ENCODE measurements at places on chromosomes 3 and 15.

DNA sequence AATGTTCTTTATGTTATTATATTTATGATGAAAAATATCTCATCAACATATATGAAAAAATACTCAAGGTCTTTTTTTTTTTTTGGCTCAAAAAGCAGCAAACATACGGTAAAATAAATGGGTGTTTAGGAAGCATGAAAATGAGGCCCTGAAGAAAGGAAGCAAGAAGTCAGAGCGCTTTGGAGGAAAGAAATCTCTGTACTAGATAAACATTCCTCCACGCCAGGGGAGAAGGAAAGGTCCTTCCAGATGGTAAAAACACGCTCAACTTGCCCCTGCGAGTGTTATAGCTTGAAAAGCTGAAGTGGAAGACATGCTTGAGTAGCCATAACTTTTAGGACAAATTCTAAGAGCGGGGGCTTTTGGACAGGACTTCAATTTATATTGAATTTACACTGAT lies 52.9 kb downstream of the FEM1B start:
- no peak for DNase-seq

DNA sequence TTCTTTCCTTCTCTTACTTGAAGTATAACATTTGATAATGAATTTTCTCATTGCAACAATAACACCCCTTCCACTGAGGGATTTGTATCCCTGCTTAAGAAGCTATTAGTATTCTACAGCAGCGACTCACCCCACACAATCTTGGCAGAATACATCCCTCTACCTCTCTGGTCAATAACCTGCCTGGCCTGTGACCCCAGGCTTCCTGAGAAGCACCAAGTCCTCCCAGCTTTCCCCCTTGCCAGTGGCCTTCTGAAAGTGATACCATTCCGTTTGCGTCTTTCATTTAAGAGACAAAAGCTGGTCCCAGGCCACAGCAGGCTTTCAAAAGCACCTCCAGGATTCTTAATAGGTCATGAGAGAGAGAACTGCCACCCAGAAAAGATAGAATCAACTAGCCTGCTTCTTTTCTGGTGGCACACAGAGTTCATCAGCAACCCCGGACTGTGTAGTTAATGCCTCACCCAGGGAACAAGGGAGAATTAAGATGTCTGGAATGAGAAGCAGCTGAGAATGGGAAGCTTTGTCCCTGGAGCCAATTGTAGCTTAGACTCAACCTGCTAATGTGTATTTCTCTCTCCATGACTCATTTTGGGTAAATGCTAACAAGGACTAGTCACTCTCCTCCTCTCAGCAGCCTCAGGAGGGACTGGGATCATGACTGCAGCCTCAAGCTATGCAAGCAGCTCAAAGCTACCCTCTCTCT lies 101.0 kb upstream of the CPNE4 start:
- peak; percentile 92 for DNase-seq

DNA sequence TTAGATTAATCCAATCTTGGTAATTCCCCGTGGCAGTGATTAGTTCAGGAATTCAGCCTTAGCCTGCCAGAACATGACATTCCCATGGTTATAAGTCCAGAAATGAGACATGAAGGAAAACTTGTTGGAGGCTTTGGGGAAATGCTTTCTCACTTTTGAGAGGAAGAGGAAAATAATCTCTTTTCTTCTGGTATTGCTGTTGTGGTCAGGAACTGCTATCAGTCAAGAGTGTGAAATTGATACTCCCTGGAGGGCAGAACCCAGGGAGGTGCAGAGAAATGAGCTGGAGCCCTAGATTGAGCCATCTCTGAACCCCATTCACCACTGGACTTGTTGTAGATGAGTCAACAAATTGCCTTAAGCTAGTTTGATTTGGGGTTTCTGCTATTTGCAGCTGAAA lies 38.6 kb upstream of the APH1B start:
- no peak for DNase-seq

DNA sequence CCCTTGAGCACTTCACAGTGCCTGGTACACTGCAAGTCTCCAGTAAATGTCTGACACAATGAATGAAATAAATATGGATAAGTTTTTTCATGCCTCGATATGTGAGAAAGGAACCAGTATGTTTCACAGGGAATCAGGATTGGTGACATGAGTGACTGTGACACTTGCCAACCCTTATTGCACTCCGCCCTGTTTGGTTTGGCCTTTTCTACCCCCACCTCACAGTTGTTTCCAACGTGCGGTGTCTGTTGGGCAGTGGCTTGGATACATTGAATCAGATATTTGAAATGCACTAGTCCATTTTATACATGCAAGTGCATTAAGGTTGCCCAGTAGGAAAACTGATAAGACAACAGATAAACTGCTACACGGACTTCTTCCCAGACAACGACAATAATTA lies 2.0 kb downstream of the NPHP3 start:
- no peak for DNase-seq

DNA sequence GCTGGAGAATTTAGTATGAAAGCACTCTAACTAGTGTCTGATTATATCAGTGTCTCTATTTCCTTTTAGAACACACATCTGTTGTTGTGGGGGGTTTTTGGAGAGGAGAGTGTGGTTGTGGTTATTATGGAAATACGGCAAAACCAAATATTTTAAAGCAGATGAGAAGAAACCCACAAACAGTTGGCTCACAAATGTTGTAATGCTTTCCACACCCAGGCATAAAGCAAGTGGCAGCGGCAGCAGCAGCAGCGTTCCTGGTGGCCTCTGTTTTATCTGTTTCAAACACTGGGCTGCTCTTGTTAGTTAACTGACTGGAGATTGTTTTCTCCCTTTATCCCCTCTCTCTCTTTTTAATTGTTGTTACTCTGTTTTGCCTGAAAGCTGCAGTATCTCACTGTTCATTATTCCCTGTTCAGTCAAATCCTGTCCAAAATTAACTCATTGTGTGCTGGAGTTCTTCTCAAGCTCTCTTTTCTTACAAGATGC lies 1045.5 kb upstream of the NR2F2 start:
- DNase-seq, result no peak

GRCh38 chr3:22621205-22621809 lies 581.8 kb upstream of the UBE2E2 start:
- no peak for DNase-seq

- peak; percentile 93 for DNase-seq
These were observed 26.3 kb downstream of the NR2F2 start for GRCh38 chr15:96356494-96357455.

- no peak for DNase-seq
These were observed 32.6 kb downstream of the HPS3 start for GRCh38 chr3:149162007-149162406.

DNA sequence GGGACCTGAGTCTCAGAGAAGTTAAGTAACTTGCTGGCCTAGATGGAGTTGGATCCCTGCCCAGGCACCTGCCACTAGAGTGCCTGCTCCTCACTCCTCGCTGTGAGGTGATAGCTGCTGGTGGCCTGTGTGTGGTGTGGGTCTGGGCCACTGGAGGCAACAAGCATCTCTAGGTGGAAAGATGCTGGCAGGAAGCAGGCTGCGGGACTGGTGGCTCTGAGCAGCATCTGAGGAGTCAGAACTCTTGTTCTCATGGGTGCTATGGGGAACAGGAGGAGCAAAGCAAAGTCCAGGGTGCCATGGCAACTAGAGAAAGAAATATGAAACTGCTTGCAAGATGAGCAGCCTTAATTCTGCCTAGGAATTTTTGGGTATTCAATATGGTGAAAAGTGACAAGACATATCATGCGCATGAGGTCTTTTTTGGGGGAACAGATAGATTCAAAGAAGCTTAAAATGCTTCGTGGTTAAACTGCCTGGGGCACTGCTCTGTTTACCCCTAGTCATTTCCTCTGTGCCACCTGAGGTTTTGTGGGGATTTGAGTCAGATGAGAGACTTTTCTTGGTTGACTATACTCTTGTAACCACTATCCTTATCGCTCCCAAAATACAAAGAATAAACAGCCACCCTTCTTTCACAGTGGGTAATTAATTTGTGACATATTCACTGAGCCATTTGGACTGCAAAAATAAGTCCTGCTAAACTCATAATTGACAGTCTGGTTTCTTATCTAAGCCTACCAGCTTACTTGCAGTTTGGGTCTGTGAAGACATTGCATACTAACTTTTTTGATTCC lies 50.3 kb downstream of the MED12L start:
- DNase-seq, result no peak

DNA sequence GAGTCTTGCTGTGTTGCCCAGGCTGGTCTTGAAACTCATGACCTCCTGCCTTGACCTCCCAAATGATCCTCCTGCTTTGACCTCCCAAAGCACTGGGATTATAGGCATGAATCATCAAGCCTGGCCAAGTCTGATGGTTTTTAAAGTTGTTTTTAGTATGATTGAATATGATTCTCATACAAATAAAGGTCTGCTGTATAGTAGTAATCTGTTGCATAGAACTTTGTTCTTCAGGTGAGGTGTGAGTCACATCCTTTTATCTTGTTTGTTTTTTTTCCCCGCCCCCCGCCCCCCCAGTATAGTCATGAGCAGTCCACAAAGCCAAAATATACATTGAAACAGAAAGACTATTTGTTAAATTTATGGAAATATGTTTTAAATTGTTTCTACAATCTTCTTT lies 39.0 kb downstream of the UBE2E2 start:
- no peak for DNase-seq

DNA sequence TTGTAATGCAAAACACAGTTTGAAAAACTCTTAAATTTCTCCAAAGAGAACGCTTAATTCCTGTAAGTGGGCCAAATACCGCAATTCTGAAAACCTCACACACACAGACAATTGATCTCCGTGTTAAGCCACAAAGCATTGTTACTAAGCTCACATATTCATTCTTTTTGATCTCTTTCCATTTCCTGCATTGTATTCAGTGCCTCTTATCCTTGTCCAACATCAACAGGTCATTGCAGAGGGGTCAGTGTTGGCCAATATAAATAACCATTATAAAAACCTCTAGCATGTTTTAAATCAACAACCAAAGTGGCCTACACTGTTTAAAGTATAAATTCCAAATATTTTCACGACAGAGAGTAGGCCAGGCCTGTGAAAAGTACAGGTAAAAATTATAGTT lies 171.1 kb downstream of the PDZRN3 start:
- no peak for DNase-seq

DNA sequence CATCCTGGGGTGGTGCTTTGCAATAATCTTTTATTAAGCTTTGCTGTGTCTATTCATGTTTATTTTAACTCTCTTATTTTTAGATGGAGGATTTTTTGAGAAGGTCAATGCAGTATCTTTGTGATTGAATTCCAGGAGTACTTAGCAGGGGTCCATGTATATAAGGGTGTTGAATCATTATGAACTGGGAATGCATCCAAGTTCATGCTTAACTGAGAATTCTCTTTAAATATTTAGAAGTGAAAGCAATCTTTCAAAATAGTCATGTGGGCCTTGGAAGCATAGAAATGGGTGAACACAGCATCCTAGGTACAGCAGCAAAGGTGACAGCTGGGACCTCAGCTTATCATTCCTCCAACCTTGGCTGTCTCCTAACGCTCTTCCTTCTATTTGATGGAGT lies 27.3 kb downstream of the SPTSSB start:
- no peak for DNase-seq

DNA sequence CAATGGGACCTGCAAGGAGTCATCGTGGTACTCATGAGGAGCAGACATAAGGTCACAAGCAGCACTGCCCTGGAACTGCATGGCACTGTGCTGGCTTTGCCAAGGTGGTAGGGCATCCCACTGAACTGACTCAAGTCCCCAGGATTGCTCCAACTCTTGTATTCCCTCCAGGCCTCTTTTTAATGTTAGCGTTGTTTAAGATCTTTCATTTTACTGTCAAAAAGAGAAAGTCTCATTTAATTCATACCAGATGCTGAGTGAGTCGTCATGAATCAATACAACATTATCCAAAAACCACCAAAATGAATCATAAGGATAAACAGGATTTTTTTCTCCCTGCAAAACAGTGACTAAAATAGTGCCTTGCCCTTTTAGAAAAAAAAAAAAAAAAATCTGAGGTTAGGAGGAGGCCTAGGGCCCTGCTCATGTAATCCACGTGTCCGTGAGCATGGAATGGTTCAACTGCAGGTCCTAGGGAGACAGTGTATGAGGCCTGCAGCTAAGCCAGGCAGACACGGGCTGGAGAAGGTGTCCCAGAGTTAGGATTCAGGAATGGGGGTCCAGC lies 36.7 kb upstream of the BLM start:
- DNase-seq, result peak; percentile 93

DNA sequence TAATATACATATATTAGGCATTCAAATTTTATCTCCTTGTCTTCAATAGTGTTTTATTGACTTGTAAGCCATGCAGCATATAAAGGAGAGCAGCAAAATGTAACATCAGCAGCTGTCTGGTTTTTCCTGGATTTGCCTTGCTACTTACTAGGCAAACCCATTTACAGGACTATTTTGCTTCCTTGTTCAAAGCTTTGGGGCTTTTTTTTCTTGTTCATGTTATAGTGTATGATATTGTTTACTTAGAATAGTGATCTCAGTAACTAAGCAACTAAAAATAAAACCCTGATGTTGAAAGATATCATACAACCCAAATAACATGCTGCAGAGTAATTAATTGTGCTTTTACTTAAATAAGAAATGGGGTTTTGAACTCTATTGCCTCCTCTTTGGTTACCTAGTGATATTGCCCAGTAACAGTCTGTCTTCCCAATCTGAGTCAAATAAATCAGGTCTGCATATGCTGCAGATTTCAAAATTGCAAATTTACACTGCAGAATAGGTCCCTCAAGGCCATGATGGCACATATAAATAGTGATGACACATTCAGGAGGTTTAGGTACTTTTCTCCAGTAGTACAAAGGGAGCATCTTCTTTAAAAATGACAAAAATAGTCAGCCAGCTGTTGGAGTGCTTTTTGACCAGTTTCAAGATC lies 578.1 kb upstream of the NECTIN3 start:
- no peak for DNase-seq

DNA sequence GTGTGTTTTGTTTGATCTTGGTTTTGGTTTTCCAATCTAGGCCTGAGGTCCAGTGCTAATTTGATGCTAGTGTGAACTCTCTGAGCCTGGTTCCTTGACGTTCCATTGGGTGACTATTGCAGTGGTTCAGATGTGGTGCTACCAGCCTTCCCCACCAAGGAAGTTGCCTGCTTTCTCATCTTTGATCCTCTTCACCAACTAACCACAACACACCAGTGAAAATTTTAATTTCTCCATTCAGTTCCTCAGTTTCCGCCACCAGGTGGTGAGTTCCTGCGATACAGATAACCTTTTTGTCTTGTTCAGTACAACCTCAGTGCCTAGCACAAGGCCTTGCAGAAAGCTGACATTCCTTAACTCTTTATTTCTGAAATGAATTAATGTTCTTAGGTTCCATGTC lies 337.4 kb upstream of the TPRG1 start:
- no peak for DNase-seq

DNA sequence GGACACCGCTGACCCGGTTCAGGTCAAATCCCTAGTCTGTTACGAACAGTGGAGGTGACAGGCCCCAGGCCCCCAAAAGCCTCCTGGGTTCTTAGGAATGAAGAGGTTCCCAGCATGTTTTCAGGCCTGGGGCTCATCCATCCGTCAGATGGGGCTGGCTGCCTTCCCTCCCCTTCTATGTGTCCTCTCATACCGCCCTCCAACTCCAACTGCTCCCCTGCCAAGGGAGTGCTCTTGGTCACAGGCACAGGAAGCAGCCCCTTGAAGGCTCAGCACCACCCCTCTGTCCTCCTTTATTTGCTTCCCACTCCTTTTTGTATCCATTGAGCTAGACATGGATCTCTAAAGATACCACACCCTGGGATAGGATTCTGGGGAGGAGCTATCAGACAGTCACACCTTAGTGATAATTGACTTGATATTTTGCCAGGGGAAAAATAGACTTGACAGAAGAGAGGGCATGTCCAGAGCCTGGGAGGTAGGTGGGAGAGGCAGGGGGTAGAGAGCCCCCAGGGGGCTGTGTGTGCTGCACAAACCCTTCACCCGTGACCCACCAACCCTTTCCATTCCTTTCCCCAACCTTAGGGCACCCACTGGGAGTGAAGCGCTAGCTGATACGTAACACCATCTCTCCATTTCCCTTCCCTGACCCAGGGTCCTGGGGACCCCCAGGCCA lies 10.7 kb upstream of the CSPG4 start:
- DNase-seq, result no peak
